ENCODE measurements at places on chromosomes 7 and 10.

DNA sequence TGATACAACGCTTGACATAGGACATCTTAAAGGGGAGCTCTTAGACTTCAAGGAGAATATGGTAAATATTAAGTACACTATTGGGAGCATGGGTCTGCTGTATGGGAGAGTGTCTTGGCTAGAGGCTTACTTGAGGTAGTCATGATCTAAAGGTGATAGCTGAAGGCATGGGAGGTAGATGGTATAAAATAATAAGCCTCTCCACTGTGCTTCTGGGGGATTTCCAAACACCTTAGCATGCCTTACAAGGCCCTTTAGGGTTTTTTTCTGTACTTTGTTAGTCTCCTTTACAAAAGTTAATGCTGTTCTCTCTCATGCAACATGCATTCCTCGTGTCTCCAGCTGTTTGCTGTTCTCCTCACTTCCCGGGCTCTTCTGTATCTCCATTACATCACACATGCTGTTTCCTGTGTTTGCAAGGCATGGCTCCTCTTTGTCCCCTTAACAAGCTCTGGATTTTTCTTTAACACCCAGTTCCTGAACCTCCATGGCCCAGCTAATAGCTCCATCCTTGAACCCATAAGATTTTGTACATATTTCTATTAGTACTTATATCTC lies 449.7 kb downstream of the AUTS2 start:
- no peak for DNase-seq

DNA sequence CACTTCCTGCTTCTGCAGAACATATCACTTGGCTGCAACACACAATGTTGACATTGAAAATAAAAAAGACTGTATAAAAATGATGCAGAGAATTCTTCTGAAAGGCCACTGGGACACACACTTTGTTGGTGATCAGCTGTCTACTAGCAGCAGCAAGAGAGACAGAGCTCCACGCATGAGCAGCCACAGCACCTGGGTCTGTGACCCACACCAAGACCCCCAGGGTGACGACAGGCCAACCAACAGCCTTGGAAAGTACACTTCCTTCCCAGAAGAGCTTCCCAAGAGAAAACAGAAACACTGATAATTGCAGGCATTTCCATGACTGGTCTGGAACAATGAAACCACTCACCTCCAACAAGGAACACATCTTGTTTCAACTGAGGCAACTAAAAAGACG lies 239.0 kb downstream of the DIP2C start:
- DNase-seq = no peak

DNA sequence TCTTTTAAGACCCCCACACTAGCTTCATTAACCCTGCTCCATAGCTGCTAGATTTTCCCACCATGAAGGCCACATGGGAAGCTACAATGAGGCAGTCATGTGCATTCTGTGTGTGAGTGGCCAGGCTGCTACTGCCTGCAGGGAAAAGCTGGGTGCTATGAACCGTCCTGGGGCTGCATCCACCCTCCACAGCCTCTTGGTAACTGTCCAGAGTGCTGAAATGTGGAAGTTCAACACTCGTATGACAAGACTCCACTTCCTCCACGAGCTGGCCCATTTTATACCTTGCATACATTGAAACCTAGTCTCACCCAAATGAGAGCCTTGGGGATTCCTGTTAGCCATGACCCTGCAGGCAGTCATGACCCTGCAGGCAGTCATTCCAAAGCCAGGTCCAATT lies 59.4 kb downstream of the CUZD1 start:
- DNase-seq = no peak

DNA sequence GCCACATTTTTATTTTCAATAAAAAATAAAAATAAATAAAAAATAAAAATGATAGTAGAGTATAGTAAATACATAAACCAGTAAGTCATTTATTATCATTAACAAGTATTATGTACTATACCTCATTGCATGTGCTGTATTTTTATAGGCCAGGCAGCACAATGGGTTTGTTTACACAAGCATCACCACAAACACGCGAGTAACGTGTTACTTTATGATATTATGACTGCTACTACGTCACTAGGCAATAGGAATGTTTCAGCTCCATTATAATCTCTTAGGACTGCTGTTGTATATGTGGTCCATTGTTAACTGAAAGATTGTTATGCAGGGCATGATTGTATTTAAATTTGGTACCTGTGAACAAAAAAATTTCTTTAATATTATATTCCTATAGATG lies 20.8 kb upstream of the SDHAF3 start:
- no peak for DNase-seq

GRCh38 chr7:4775848-4776623 lies 613 bp downstream of the AP5Z1 start:
- DNase-seq = peak; percentile 26

GRCh38 chr7:27107391-27108381 lies 5.2 kb upstream of the HOXA2 start:
- DNase-seq = no peak

GRCh38 chr7:136665878-136666509 lies 202.5 kb upstream of the CHRM2 start:
- no peak for DNase-seq

DNA sequence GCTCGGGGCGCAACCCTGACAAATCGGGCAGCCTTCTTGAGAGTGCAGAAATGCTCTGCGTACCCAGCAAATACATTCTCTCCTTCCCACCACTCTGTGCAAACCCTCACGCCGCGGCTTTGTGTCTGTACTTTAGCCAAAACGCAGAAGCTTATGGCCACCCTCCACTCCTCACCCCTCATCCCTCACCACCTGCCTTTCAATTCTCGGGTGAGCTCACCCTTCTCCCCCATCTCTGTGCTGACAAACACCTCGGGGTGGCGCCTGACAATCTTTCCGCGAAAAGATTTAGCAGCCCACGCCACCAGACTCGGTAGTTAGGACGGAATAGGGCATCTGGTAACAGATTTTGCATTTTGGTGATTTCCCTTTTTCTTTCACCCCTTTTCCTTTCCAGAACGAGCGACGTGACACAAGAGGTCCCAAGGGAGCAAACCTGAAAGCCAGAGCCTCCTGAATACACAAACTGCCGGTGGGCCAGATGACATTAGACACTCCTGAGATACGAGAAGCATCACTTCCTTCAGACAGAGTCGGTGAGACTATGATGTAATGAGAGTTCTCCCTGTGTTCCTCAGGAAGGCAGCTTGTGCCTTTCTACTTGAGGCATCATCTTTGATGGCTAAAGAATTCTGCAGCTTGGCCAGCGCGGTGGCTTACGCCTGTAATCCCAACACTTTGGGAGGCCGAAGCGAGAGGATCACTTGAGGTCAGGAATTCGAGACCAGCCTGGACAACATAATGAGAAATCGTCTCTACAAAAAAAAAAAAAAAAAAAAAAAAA lies 671 bp upstream of the ATAD1 start:
- peak; percentile 46 for DNase-seq

- DNase-seq = no peak
Measured at GRCh38 chr7:24669971-24670591, 87.2 kb downstream of the GSDME start.

GRCh38 chr7:73433924-73434700 lies 534 bp downstream of the FZD9 start:
- DNase-seq = no peak

Measured in stimulated activated CD8-positive, alpha-beta memory T cell treated with anti-CD3 and anti-CD28 coated beads, Interleukin-4, amount 100 ng/mL, for 1 hour (primary cell).